ENCODE measurements at places on chromosomes 3 and 15.

GRCh38 chr3:101994386-101994785 is 145.1 kb downstream of the NFKBIZ start:
- DNase-seq: no peak

DNA sequence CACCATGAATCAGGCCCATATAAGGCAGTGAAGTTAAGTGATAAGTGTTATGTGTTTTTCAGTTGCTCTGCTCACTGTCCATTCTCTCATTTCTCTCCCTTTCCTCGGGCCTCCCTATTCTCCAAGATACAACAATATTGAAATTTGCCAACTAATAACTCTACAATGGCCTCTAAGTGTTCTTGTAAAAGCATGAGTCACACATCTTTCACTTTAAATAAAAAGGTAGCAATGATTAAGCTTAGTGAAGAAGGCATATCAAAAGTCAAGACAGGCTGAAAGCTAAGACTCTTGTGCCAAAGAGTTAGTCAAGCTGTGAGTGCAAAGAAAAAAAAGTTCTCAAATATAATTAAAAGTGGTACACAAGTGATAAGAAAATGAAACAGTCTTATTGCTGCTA is 675.4 kb downstream of the OTOL1 start:
- no peak for DNase-seq

DNA sequence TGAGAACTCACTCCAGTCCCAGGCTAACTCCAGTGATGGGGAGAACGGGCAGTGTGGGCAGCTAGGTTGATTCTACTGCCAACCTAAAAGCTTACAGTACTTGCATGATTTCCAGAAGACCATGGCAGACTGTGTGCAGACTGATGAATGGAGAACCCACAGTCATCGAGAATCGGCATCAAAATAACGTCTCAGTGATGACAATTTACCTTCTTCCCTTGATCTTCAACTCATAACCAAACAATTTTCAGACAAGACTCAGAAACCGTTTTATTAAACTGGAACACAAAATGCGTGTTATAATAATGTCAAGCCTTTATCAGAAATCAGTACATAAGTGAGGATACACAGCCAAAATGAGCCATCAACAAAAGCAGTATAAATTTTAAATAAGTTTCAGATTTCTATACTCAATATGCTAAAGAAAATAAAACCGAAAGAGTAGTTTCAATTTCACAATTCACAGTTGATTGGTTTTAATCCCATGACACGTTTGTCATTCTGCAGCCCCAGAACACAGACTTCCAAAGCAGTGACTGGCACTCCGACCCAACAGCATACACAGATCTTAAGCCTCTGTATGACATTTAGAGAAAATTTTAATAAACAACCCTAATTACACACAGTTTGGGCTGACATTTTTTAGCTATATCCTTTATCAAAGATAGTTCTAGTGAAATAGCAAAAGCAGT is 54.5 kb downstream of the ZMAT3 start:
- no peak for DNase-seq

DNA sequence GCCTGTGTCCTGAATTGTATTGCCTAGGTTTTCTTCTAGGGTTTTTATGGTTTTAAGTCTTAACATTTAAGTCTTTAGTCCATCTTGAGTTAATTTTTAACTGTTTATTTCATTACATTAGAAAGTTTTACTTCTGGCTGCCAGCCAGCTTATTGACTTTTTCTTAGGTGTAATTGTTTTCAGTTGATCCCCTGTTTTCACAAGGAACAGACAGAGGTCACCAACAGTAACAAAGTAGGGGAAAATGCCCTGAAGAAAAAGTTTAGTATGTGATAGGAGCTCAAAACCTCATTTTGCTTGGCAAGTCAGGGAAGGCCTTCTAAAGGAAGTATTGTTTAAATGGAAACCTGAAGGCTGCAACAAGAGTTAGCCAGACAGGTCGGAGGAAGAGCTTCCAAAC is 10.4 kb downstream of the WDR48 start:
- no peak for DNase-seq

DNA sequence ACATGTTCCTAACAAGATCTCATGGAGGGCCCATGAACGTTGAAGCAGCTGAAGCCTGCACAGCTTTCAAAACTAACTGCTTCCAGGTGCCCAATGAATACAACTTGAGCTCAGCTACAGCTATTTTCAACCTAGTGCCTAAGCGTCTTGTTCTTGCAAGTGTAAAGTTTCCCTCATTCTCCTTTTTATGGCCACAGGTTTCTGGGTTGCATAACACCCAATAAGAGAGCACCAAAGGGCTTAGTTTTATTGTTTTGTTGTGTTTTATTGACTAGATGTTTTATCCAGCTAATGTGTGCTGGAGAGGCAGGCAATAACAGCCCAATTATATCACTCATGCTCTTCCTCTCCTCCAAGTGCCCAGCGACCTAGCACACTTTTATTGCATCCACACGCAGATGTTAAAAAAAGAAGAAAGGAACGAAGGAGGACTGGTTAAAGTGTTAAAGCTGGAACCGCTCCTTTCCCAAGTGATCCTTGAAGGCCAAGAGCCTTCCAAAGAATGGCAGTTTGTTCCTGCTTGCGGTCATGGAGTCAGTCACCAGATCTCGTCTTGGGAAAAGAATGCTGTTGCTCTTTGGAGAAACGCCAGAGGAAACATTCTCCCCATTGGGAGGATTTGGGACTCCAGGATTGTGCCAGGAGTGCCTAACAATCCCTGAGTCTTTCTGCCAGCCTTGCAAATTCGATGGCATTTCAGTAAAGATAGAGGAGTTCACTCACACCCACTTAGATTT is 156.9 kb downstream of the MEX3B start:
- DNase-seq: no peak

DNA sequence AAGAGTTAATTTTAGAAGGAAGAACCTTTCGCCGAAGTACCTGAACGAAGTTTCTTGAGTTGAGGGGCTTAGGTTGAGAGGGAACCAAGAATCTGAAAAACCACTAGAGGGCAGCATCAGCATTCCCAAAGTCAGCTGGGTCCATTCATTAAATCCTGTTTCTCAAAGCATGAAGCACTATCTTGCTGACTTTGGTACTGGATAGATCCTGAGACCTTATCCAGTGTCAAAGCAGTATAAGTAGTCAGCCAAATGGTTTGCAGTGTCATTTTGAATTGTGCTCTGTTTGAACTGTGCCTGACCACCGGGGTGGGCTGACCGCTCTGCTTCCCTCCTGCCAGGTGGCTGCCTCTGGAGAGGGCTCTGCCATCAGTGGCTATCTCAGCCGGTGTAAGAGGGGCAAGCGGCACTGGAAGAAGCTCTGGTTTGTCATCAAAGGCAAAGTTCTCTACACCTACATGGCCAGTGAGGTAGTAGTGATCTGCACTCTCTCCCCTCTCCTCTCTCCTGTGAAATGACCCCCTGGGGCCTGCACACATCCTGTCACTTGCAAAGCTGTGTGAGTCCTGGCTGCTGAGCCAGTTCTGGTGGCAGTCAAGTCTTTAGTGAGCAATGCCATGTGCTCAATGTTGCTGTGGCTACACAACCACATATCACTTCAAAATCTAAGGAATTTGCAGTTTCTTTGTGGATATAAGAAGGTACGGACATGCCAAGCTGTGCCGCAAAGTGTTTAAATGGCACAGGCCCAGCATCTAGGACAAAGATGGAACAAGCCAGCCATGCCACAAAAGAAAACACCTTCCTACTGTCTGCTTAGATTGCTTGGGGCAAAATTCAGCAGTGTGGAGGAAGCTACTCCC is 21.4 kb upstream of the NR2C2 start:
- no peak for DNase-seq

- no peak for DNase-seq
Measured at GRCh38 chr3:111519178-111519855, 22.7 kb upstream of the CD96 start.

DNA sequence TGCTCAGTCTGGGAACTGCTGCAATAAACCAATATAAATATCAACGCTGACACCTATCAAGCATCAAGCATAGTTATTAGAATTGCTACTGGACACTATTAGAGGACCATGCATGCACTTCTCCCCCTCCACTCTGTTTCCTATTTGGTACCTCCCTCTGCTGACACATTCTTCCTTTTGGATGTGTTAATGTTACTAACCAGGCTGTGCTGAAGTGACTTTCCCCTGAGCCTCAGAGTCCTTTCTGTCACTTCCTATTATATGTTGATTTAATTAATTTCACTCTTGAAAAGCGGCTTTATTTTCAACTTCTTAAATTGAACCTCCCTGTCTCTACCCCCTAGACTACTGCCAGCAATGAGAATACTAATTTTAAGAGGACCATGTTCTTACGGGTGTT is 379.1 kb downstream of the MCTP2 start:
- DNase-seq: no peak

- DNase-seq: no peak
Measured at GRCh38 chr15:77607894-77608261, 24.8 kb downstream of the LINGO1 start.

DNA sequence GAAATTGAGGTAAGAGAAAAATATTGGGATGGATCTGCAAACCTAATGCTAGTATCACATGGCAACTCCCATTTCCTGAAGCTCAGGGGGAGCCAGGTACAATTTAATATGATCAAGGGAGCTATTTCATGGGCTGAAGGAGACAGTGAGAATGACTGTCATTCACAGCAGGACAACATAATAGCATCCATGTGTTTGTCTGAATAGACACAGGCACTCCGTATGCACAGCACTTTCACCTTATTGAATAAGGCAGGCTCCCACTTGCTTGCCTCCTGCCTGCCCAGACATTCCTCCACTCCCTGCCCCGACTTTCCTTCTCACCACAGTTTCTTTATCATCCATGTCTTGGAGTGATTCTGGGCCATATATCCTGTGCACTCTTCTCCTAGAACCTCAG is 156.6 kb upstream of the SLC24A5 start:
- no peak for DNase-seq

GRCh38 chr3:195752546-195753331 is 32.0 kb downstream of the MUC20 start:
- DNase-seq: no peak

DNA sequence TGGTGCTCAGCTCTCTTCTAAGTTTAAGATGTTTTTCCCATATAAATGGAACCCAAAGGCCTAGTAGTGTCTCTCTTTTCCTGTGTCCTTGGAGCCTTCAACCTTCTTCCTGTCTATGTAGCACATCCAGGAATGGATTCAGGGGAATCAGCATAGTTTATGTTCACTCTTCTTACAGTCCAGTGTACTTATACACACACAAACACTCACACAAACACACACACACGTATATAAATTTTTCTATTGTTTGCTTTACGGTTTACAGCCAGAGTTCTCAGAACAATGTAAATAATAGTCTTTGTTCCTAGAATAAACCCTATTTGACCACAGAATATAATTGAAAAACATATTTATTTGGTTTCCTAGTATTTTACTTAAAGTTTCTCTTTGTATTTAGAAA is 36.9 kb downstream of the STAC start:
- DNase-seq: no peak

DNA sequence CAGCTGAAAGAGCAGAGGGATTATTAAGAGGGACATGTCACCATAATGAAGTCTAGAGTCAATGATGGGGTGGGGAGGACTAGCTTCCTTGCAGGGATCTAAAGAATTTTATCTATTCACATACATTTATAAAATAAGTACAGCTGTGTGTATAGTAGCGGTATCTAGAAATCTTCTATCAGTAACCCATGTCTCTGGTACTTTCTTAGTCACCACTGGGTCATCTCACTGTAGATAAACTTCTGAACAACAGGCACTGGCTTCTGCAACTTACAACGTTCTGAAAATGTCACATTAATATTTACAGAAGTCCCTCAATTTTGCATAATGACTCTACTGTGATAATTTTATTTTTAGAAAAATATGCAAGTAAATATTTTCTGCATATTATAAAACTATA is 401.7 kb downstream of the TBC1D5 start:
- DNase-seq: no peak

- DNase-seq: no peak
Measured at GRCh38 chr15:98933406-98933805, 74.2 kb downstream of the PGPEP1L start.

DNA sequence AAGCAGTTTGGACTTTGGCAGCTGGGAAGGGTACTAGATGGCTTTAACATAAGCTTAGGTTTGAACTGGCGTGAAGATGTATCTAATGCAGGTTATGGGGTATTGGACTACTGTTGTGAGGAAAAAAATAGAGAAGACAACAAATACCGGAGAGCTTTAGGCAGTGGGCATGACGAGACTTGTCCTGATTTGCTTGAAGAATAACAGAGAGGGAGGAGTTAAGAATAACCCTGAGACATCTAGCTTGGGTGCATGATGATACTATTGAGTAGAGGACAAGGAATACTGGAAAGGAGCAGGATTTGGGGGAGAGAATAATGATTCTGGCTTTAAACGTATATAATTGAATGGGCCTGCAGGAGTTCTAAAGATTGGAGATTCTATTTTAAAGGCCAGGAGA is 249.5 kb upstream of the AZI2 start:
- no peak for DNase-seq

GRCh38 chr3:11170052-11170770 is 15.9 kb downstream of the HRH1 start:
- DNase-seq: no peak

- no peak for DNase-seq
Measured at GRCh38 chr15:95995375-95996168, 334.9 kb upstream of the NR2F2 start.

- DNase-seq: no peak
Measured at GRCh38 chr3:81602781-81603180, 158.7 kb downstream of the GBE1 start.

- DNase-seq: no peak
Measured at GRCh38 chr3:182294256-182294655, 499.0 kb upstream of the ATP11B start.

DNA sequence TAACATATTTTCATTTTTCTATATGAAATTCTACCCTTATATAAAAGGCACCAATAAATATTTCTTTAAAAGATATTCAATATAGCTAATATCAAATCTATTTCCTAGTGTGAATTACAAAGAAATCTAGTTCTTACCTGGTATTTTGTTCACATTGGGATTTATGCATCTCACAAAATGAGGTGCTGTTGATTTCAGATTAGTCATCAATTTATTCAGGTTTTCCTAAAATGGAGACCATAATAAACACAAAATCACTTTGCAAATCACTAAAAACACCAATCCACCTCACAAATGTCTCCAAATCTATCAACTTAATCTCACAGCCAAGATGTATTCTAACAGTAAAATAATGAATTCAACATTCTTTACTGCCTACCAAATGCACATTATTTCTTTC is 51.2 kb downstream of the MYH15 start:
- DNase-seq: no peak

- DNase-seq: no peak
Measured at GRCh38 chr3:35448681-35449080, 190.6 kb upstream of the ARPP21 start.

GRCh38 chr3:121467085-121467484 is 78.7 kb downstream of the POLQ start:
- no peak for DNase-seq

Measured in stimulated activated CD8-positive, alpha-beta memory T cell treated with anti-CD3 and anti-CD28 coated beads, Interleukin-7, amount 100 ng/mL, for 1 hour (primary cell).